Stimulated activated CD8-positive, alpha-beta memory T cell treated with anti-CD3 and anti-CD28 coated beads, Interleukin-7, amount 100 ng/mL, for 1 hour (primary cell): ENCODE measurements at places on chromosomes 4 and X.

DNA sequence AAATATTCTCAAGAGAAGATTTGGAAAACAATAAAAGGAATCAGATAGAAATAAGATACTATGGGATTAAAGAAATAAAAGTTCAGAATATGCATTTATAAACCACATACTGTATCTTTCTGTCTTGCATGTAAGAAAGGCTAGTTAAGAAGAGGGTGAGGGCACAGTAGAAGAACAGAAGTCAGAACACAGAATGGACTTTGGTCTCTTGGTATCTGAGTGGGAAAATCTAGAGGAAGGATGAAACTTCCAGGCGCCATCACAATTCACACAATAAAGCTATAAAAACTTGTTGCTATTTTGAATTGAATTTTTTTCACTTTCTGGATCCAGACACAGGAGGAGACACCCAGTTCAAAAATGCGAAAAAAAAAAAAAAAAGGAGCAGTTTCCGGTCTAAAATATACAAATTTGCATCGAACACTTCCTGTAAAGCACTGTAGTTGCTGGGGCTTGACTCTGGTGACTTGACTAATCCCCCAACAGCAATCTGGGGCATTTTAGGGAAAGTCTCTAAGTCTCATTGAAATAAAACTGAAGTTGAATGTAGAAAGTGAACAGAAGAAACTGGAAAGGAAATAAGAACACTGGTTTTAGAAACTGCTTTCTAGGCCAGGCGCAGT is 8.1 kb upstream of the NAAA start:
- no peak for DNase-seq

- no peak for DNase-seq
Measured at GRCh38 chr4:79421483-79421882, 13.5 kb upstream of the GK2 start.

DNA sequence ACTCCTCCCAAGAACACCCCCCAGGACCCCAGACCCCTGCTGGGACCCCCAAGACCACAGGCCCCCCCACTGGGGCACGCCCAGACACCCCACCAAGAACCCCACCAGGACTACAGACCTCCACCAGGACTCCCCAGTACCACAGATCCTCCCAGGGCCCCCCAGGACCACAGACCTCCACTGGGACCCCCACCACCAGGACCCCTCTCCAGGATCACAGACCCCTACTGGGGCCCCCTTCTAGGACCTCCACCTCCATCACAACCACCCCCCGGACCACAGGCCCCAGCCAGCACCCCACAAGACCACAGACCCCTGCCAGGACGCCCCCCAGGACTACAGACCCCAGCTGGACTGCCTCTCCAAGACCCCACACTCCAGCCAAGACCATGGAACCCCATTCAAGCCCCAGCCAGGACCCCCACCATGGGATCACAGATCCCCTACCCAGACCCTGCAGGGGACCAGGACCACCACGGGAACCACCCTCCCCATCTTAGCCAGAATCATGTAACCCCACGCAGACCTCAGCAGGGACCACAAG is 855 bp upstream of the DHRSX start:
- no peak for DNase-seq

- no peak for DNase-seq
Measured at GRCh38 chr4:143140696-143141095, 44.0 kb upstream of the USP38 start.
